ENCODE measurements at places on chromosomes 5 and 9.

DNA sequence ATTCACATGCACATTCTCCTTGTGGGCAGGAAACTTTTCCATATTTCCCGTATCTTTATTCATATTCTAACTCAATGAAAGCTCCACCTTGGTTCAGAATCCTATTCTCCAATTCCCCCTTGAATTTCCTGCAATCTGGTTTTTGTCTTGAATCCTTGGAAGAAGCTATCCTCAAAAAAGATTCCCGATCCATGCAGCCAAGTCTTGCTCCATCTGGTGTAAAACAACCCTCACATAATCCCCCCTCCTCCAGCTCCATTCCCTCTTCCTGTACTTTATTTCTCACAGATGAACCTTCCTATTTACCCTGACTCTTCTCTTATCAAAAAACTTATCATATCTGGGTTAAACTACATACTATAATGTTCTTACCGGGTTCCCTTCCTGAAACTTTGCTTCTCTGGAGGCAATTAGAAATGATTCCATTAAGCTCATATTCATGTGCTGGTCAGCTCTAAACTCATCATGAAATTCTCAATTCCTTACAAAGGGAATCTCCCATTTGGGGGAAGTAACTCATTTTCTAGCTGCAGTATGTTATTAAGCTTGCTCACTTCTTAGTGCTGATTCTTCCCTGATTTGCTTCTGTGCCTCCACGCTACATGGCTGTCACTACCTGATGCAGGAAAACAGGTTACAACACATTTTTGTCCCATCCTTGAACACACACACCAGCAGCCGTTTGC lies 81.7 kb downstream of the GNAQ start:
- DNase-seq, result no peak

- DNase-seq, result no peak
These were observed 69.8 kb downstream of the ZNF474 start for GRCh38 chr5:122199146-122199545.

- DNase-seq, result no peak
These were observed 87.2 kb downstream of the ARHGAP26 start for GRCh38 chr5:142857405-142857804.

DNA sequence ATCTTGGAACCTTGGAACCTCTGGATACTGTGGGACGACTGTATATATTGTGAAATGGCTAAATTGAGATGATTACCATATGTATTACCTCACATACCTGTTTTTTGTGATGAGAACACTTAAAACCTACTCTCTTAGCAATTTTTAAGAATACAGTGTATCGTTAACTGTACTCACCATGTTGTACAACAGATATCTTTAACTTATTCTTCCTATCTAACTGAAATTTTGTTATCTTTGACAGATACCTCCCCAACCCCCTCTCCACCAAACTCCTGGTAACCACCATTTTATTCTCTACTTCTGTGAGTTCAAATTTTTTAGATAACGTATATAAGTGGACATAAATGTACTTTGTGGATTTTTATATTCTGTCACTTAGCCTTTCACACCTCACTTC lies 126.5 kb downstream of the ZCCHC7 start:
- no peak for DNase-seq

DNA sequence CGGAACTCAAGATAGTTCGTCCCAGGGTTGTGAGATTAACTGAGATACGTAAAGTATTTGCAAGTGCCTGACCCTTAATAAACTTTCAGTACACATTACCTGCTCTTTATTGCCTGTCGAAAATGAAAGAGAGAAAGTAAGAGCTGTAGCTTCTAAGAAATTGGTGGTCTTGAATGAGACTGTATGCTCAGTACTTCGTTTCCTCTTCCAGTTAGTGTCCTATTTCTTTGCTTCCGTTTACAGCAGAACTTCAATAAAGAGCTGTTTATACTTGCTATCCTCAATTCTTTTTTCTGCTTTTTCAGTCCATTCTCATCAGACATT lies 534 bp downstream of the SRFBP1 start:
- DNase-seq, result no peak

DNA sequence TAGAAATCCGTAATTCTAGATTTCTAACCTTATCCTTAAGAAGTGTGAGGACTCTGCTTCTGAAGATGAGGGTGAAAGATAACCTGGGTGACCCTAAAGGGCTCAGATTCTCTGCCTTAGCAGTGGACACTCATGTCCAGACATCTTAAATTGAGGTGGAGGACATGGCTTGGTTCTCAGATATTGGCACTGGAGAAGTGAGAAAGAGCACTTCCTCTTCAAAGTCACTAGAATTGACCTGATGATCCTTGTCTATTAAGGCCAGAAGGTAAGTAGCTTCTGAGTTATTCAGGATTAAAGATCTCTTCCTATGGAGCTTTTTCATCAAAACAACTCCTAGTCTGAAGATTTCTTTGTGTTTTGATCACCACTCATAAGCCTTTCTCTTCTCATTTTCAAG lies 54.8 kb downstream of the C9 start:
- no peak for DNase-seq

GRCh38 chr5:102536323-102536928 lies 37.6 kb upstream of the SLCO6A1 start:
- no peak for DNase-seq

- no peak for DNase-seq
These were observed at the start of gene ADGRD2 for GRCh38 chr9:124450241-124450924. ADGRD2 (plus strand) TSS chr9:124450451; CDS start chr9:124451667, 1,216 bp downstream.

DNA sequence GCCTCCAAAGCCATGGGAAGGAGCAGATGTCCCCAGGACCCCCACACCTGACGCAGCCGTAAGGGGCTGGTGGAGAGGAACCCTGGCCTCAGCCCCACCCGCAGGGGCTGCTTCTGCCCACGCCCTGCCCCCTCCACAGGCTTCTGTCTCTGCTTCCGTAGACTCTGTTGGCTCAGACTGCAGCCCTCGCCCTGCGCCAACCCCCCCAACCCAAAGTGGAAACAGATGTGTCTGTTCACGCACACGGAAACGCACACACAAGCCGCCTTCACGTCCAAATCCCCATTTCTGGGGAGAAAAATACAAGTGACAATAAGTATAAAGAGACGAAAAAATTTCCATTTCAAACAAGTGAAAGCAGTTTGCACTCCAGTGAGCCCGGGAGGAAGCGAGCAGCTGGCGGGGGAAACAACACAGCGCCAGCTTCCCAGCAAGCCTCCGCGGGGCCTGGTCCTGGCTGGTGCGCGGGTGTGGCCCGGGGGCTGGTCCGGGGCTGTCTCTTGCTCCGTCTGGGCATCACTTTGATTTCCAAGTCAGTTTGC lies 32.6 kb upstream of the RXRA start:
- no peak for DNase-seq

GRCh38 chr5:166507810-166508425 lies 1783.5 kb upstream of the WWC1 start:
- no peak for DNase-seq

- DNase-seq, result no peak
These were observed 27.3 kb downstream of the ANP32B start for GRCh38 chr9:98010445-98010844.

DNA sequence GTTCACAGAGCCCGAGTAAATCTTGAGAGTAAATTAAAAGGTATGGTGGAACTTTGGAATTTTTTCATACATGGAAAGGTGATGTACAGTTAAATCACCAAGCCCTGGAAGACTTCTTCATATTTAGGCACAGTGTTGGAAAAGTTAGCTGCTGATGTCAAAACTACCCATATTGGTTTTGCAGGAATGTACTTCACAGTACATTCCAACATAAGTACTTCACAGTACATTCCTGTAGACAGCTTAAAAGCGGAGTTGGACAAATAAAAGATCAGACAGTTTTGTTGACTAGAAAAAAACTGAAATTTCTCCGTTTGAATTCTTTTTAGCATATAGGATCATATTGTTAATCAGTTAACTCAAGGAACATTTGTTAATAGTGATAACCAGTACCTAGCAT lies 1.8 kb downstream of the RANBP17 start:
- no peak for DNase-seq

All from stimulated activated CD4-positive, alpha-beta T cell treated with anti-CD3 and anti-CD28 coated beads, Interleukin-15, amount 100 ng/mL, for 48 hours (primary cell).